Gastrocnemius medialis (tissue), 4 donors: ENCODE measurements at places on chromosomes 16 and 17. TPM values are rescaled to one million over a fixed set of nuclear protein-coding genes. Genes with fewer than 3 reads are reported as not detected.

The CRYM gene
- not detected for total RNA-seq

The MYLK3 gene
- 2.4 TPM for total RNA-seq

GRCh38 chr17:75736173-75736835, 15.0 kb downstream of the ITGB4 start:
- no peak overlapping the region for H3K4me3 ChIP-seq
- H3K27ac ChIP-seq: no peak overlapping the region
- H3K36me3 ChIP-seq: no peaks in the 10 kb centered on the region
- no peaks in the 10 kb centered on the region for H3K4me1 ChIP-seq
- no peaks in the 10 kb centered on the region for H3K27me3 ChIP-seq

DNA sequence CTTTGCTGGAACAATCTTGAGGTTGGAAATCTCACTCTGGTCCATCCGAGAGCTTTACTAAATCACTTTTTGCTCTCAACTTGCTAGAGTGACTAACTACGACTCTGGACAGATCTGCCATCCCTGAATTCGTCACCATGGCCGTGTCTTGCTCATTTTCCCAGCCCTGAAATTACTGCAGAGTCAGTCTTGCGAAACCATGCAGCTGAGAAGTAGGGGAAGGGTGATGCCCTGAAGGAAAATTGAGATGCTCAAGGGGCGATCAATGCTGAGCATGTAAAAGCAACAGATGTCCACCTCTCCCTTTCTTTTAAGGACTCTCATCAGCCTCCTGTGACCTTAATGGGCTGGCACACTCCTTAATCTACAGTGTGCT, 18.8 kb downstream of the PCTP start:
- no peaks in the 10 kb centered on the region for H3K27me3 ChIP-seq
- DNase-seq: peak; percentile 38
- H3K27ac ChIP-seq: peak overlapping the region; percentile 20

- H3K36me3 ChIP-seq: no peaks in the 10 kb centered on the region
- peak; percentile 57 for DNase-seq
- peak overlapping the region; percentile 94 for H3K27ac ChIP-seq
- H3K27me3 ChIP-seq: no peaks in the 10 kb centered on the region
- peak overlapping the region; percentile 72 for H3K4me3 ChIP-seq
- peaks cover 21% of the 10 kb centered on the region for H3K4me1 ChIP-seq
Measured at GRCh38 chr17:81831957-81832607, 1.0 kb downstream of the MCRIP1 start.

The XAF1 gene
- 7.7 TPM for total RNA-seq

The C16orf96 gene
- total RNA-seq: 0.59 TPM

DNA sequence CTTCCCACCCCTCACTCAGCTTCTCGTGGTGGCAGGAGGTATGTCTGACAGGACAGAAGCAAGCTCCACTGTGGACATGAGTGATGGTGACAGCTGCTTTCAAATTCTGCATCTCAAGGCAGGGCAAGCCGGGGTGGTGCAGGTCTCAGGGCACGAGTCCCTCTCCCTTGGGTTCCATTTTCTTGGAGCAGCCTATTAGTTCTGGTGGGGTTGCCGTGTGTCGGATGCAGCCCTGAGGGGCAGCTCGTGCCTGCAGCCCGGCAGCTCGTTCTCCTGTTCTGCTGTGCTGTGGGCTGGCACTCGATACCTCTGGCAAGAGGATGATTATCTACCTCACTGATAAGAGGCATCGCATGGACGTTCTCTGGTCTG, 16.5 kb upstream of the CLEC18C start:
- H3K36me3 ChIP-seq: no peaks in the 10 kb centered on the region
- no peaks in the 10 kb centered on the region for H3K27me3 ChIP-seq
- no peak for DNase-seq
- peaks cover 8% of the 10 kb centered on the region for H3K4me1 ChIP-seq

DNA sequence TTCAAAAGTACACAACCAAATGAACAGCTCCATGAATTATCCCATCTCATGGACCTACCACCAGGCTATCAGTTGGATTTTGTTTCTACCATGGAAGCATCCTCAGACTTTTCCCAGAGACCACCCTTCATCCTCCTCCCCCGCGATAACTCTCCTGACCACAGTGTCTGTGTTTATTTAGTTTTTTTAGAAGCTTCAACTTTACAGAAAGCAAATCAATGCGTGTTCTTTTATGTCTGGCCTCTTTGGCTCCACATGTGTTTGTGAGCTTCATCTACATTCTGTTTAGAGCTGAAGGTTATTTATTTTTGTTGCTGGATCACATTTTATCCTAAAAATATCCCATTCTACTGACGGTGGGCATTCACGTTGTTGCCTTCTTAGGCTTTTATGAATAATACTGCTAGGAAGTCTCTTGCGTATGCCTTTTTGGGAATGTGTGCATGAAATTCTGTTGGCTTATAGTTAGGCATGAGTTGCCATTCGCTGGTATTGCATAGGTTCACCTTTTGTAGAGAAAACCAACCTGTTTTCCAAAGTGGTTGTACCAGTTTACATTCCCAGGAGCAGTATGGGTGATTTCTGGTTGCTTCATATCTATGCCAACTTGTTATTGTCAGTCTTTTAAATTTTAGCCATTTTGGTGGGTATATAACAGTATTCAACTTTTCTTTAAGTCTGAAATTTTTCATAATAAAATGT, 83.0 kb downstream of the CMIP start:
- H3K36me3 ChIP-seq: no peaks in the 10 kb centered on the region
- H3K27me3 ChIP-seq: no peaks in the 10 kb centered on the region
- H3K27ac ChIP-seq: no peak overlapping the region
- no peak for DNase-seq
- H3K4me1 ChIP-seq: peaks cover 10% of the 10 kb centered on the region

The DLX4 gene
- not detected for total RNA-seq

The IGF2BP1 gene
- total RNA-seq: not detected

DNA sequence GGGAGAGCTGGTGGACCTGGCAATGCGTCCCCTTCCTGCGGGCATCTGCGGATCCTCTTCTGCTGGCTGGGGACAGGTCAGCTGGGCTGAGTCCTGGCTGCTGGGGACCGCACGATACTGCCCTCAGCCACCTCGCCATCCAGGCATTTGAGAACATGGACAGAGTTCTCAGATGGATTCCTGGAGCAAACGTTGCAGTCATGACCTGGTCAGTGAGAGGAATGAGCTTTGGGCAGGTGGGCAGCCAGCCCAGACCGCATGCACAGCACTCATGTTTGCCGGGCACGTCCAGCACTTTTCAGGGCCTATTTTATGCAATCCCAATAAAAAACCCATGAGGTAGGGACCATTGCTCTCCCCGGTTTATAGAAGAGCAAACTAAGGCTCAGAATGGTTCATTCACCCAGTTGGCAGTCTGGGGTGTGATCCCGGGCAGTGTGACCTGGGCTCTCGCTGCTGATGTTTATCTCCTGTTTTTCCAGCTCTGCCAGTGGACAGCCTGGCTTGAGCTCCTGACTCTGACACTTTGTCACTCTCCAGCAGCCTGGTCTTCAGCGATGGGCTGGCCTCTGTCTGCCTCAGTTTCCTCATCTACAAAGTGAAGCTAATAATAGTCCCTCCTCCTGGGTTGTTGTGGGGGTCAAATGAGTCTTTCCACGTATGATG, 294.7 kb downstream of the IRF8 start:
- H3K4me3 ChIP-seq: no peak overlapping the region
- H3K36me3 ChIP-seq: no peaks in the 10 kb centered on the region
- peaks cover 79% of the 10 kb centered on the region for H3K27me3 ChIP-seq
- no peak for DNase-seq
- no peak overlapping the region for H3K27ac ChIP-seq
- H3K4me1 ChIP-seq: no peaks in the 10 kb centered on the region

DNA sequence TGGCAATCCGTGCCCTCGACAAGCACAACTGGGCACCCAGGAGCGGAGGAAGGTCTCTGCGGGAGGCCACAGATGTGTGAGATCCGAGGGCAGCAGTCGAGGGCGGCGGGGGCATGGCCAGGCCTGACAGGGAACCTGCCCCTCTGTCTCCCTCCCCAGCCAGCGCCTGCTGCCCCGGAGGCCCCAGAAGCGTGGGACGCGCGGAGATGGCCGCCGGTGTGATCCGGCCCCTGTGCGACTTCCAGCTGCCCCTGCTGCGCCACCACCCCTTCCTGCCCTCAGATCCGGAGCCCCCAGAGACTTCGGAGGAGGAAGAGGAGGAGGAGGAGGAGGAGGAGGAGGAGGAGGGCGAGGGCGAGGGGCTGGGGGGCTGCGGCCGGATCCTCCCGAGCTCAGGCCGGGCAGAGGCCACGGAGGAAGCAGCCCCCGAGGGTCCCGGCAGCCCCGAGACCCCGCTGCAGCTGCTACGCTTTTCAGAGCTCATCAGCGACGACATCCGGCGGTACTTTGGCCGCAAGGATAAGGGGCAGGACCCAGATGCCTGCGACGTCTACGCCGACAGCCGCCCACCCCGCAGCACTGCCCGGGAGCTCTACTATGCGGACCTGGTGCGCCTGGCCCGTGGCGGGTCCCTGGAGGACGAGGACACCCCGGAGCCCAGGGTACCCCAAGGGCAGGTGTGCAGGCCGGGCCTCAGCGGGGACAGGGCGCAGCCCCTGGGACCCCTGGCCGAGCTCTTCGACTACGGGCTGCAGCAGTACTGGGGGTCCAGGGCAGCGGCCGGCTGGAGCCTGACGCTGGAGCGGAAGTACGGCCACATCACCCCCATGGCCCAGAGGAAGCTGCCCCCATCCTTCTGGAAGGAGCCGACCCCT, 1.7 kb downstream of the PERCC1 start:
- no peaks in the 10 kb centered on the region for H3K4me1 ChIP-seq
- no peaks in the 10 kb centered on the region for H3K27me3 ChIP-seq
- H3K36me3 ChIP-seq: no peaks in the 10 kb centered on the region
- H3K4me3 ChIP-seq: peak overlapping the region; percentile 44
- peak overlapping the region; percentile 39 for H3K27ac ChIP-seq

The FOXF1 gene
- not detected for total RNA-seq

- no peak overlapping the region for H3K4me3 ChIP-seq
- H3K27me3 ChIP-seq: no peaks in the 10 kb centered on the region
- no peaks in the 10 kb centered on the region for H3K36me3 ChIP-seq
- peaks cover 14% of the 10 kb centered on the region for H3K4me1 ChIP-seq
Measured at GRCh38 chr17:66952681-66953629, 11.6 kb upstream of the CACNG4 start.

The TIGD7 gene
- 5.1 TPM for total RNA-seq

- no peak for DNase-seq
- peaks cover 23% of the 10 kb centered on the region for H3K27me3 ChIP-seq
- H3K4me3 ChIP-seq: no peak overlapping the region
- no peaks in the 10 kb centered on the region for H3K36me3 ChIP-seq
- peaks cover 8% of the 10 kb centered on the region for H3K4me1 ChIP-seq
- no peak overlapping the region for H3K27ac ChIP-seq
Measured at GRCh38 chr17:50534222-50534978, 1.9 kb downstream of the EPN3 start.

DNA sequence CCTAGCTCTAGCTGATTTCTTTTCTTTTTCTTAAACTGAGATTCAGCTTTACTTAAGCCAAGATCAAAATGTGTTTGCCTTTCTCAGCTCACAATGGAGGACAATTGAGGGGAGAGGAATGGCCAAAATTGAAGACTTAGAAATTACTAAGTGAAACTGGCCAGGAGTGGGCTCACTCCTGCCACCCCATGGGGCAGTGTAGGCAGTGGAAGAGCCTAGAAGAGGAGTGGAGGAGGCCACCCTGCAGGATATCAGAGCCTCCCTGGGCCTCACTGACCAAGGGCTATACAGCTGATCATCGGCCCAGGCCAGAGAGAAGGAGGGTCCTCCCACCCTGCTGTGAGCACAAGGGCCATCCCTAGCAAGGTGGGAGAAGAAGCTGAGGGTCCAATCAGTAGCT, 119.8 kb downstream of the CCT6B start:
- H3K36me3 ChIP-seq: no peaks in the 10 kb centered on the region
- DNase-seq: no peak
- H3K27ac ChIP-seq: no peak overlapping the region
- H3K4me3 ChIP-seq: no peak overlapping the region
- no peaks in the 10 kb centered on the region for H3K4me1 ChIP-seq

DNA sequence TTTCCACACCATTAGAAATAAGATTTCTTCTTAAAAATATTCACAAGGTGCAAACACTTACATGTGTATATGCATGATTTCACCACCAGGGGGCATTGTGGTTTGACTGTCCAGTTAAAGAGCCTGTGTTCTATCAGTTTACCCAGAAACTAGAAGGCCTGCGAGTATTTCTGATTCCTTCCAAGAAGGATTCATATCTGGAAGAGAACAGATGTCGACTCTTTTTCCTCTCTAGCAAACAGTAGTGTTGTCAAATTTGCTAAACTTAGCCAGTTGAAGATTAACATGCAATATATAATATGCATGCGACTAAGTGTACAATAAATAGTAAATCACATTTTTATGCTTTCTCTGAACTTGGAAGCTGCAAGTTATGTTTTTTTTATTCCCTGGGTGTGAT, 404.1 kb downstream of the WWOX start:
- H3K27ac ChIP-seq: peak overlapping the region; percentile 72
- peaks cover 21% of the 10 kb centered on the region for H3K4me1 ChIP-seq
- peak; percentile 33 for DNase-seq

- H3K27me3 ChIP-seq: no peaks in the 10 kb centered on the region
- H3K27ac ChIP-seq: no peak overlapping the region
- no peak overlapping the region for H3K4me3 ChIP-seq
- no peaks in the 10 kb centered on the region for H3K4me1 ChIP-seq
- H3K36me3 ChIP-seq: no peaks in the 10 kb centered on the region
- no peak for DNase-seq
Measured at GRCh38 chr17:68972119-68972704, 17.0 kb upstream of the ABCA8 start.

GRCh38 chr16:9906218-9906617, 276.0 kb downstream of the GRIN2A start:
- no peak overlapping the region for H3K27ac ChIP-seq
- no peak overlapping the region for H3K4me3 ChIP-seq
- no peaks in the 10 kb centered on the region for H3K36me3 ChIP-seq
- H3K4me1 ChIP-seq: no peaks in the 10 kb centered on the region
- no peak for DNase-seq
- H3K27me3 ChIP-seq: no peaks in the 10 kb centered on the region

DNA sequence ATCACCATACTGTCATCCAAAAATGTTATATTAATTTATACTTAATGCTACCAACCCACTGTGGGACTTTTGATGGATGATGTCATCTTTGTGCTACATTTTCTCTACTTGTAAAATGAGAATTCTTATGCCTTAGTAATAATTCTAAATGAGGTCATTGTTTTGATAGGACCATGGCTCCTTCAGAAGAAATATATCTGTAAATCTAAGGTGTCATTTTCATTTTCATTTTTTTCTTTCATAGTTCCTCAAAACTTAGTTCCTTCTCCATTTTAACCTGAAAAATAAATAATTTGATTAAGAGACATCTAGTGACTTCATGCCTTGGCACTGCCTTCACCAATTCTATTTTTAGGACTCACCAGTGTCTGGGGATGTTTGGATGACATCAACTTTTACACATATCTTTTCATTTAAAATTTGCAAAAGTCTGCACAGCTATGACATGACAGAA, 48.7 kb downstream of the GPRC5B start:
- no peak for DNase-seq
- H3K36me3 ChIP-seq: no peaks in the 10 kb centered on the region
- H3K4me1 ChIP-seq: peaks cover 50% of the 10 kb centered on the region
- peak overlapping the region; percentile 98 for H3K27ac ChIP-seq
- H3K27me3 ChIP-seq: no peaks in the 10 kb centered on the region

The AXIN2 gene
- total RNA-seq: 9.9 TPM

GRCh38 chr17:16191604-16192003, 23.7 kb downstream of the NCOR1 start:
- no peak overlapping the region for H3K27ac ChIP-seq
- DNase-seq: no peak
- H3K4me1 ChIP-seq: peaks cover 29% of the 10 kb centered on the region
- no peaks in the 10 kb centered on the region for H3K27me3 ChIP-seq
- peaks cover 11% of the 10 kb centered on the region for H3K36me3 ChIP-seq
- H3K4me3 ChIP-seq: no peak overlapping the region
